ENCODE measurements at places on chromosomes 6 and 20.

DNA sequence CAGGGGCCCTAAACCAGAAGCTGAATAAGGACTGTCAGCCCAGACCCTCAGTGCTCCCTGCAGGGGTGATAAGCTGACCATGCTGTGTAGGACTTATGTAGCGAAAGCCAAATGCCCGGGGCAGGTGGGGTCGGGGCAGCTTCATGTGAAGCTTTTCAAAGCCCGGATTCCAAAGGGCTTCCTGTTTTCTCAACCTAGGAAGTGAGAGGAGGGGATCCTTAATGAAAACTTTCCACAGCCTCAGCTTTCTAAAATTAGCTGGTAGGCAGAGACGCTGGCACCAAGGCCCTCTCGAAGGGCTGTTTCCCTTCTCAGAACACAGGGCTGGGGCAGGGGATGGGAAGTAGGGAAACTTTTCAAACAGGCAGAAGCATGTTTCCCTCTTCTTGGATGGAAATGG lies 148.9 kb downstream of the NFATC2 start:
- no peak for DNase-seq

DNA sequence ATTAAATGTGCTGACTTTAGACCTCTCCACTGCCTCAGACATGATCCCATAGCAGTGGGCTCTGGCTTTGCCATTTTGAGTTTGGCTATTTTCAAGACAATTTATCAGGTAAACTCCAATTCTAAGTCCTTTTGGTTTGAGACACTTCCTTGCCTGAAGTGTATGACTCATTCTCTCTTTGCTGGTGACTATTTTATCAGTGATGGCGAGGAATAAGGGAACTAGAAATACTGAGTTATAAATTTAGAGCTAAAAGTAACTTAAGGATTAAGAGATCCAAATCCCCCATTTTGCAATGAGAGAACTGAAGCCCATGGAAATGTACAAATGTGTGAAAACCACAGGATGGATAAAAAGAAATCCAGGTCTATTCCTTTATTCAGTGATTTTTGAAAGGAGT lies 30.9 kb upstream of the CD83 start:
- no peak for DNase-seq

- DNase-seq = no peak
These were observed 14.5 kb upstream of the MLN start for GRCh38 chr6:33818293-33818692.

GRCh38 chr6:35359744-35360348 lies 17.5 kb downstream of the PPARD start:
- no peak for DNase-seq

DNA sequence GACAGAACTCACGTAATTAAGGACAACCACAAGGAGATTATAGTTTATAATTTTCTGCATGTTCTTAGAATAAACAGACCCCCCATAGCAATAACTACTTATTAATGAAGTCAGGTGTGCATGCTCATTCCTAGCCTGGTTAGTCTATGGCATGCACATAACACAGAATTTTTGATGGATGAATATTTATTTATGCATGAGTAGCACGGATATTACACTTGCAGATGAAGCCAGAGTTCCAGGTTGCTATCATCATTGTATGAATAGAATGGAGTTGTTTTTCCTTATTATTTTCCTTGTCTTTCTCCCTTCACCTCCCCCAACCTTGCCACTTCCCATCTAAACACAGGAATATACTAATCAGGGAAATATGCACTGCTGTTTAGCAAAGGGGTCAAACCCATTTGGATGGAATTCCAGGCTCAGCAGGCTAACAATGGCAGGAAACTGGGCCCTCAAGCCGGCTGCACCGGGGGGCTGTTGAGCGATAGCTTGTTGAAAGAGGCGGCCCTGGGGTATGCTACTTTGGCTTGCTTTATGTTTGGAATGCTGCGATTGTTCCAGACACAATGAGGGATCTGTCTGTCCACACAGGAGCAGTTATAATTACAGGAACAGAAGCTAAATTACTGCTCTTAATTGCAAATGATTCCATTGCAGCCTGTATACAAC lies 112.6 kb downstream of the TMEM170B start:
- DNase-seq = no peak

Measured in CD4-positive, alpha-beta T cell treated with Interleukin-6 for 4 hours (primary cell).